B cell (primary cell): ENCODE measurements at places on chromosomes 7 and 10. TPM values are rescaled to one million over a fixed set of nuclear protein-coding genes. Genes with fewer than 3 reads are reported as not detected.

DNA sequence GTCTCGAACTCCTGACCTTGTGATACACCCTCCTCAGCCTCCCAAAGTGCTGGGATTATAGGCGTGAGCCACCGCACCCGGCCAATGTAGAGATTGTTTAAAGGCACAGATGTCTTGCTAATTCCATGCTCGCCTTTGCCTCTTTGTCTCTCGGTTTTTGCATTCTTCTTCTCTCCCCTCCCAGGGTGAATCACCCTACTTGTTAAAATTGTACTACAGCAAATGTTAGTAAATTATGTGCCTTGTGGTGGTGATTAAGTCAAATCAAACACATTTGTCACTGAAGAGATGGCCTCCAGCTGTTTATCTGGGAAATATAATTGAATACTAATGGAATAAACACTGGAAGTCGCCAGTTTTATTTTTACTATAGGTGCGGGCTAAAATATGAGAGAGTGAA lies 384.4 kb upstream of the AUTS2 start:
- DNase-seq = no peak

DNA sequence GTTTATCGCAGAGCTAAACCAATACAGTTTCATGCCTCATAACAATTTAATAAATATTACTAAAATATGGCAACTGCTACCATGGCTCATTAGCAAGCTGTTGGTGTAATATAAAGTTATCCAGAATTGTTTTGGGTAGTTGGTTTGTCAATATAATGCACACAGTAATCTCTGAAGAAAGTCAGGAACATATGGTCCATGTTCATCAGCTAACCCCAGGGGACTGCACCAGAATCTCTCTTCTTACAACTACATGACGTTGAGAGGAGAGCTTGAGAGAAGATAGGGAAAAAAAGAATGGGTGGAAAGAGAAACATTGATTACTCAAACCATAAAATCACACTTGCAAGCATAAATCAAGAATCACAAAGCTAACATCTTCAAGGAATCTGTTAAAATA lies 333.7 kb downstream of the NRG3 start:
- DNase-seq = no peak

- DNase-seq = no peak
These were observed 587.9 kb upstream of the GALNT17 start for GRCh38 chr7:70544016-70544415.

GRCh38 chr10:112338957-112339356 lies 35.0 kb upstream of the ACSL5 start:
- no peak for DNase-seq

- DNase-seq = no peak
These were observed 30.4 kb upstream of the RSU1 start for GRCh38 chr10:16847644-16848043.

GRCh38 chr7:134018306-134018705 lies 108.8 kb upstream of the LRGUK start:
- DNase-seq = no peak

DNA sequence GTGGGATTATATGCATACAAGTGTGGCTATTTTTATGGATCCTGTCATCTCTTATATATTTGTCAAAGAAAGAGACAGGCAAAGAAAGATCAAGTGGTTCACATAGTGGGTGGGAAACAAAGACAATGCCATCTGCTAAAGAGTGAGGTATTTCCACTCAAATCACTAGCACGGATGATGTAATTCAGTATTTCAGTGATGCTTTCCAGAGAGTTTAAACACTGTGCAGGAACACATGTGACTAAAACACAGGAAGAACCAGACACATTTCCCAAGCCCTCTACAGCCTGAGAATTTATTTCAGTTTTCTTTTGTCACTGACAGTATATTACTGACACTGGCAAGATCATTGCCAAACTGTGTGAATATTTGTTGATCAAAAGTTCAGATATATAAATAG lies 885.7 kb upstream of the CELF2 start:
- DNase-seq = no peak

- no peak for DNase-seq
These were observed 3.8 kb downstream of the ALOX5 start for GRCh38 chr10:45377858-45378257.

DNA sequence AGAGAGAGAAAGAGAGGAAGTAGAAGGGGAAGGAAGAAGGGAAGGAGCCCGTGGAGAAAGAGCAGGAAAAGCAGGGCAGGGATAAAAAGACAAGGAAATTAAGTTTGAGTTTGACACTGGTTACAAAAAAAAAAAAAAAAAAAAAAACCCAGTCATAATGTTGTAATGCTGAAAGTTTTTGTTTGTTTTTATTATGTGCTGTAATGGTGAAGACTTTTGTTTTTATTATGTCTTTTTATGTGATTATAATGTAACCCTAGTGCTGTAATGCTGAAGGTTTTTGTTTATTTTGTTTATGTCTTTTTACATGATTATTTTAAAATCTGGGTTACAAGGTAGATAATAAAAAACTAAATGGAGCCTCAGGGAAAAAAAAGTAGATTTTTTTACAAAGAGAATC lies 184.8 kb downstream of the SEMA3A start:
- no peak for DNase-seq

DNA sequence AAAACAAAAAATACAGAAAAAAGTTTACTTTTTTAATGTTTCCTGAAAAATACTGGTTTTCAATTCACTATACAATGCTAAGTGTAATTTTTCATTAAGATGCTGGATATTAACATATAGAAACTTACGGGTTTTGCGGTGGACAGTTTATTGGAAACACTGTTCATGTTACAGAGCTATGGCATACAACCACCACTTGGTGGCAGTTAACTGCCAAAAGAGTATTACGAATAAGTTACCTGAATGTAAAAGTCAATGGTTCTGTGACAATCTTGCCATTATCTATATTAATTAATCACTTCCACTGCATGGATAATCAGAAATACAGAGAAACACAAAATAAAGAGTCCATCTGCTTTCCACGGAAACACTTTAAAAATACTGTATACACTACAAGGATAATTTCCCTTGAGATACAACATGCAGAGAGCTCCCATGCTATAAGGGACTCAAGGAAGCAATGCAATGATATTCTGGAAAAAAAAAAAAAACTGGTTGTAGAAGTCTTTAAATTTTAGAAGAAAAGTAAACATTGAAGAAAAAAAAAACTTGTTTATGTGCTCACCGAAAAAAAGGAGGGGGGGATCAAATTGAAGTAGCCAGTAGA lies 97.0 kb downstream of the TPK1 start:
- peak; percentile 56 for DNase-seq

The DEPP1 gene
- not detected in 2 replicates for total RNA-seq

The GPNMB gene
- 1.9 and 2.6 TPM in 2 replicates for total RNA-seq
